ENCODE measurements at places on chromosomes 4 and X. TPM values are rescaled to one million over a fixed set of nuclear protein-coding genes. Genes with fewer than 3 reads are reported as not detected.
A peak's percentile ranks its signal among the peaks of the same experiment; 100 is the strongest.

- peak; percentile 20 for DNase-seq
These were observed 2.4 kb upstream of the RAB40AL start for GRCh38 chrX:102934624-102935023.

GRCh38 chr4:56880572-56880971, 27.1 kb upstream of the REST start:
- no peak for DNase-seq

POU3F4 gene
- not detected for total RNA-seq

TBC1D8B gene
- 0.43 TPM for total RNA-seq

- peak; percentile 50 for DNase-seq
These were observed 644.1 kb downstream of the MID1IP1 start for GRCh38 chrX:39445336-39445735.

DNA sequence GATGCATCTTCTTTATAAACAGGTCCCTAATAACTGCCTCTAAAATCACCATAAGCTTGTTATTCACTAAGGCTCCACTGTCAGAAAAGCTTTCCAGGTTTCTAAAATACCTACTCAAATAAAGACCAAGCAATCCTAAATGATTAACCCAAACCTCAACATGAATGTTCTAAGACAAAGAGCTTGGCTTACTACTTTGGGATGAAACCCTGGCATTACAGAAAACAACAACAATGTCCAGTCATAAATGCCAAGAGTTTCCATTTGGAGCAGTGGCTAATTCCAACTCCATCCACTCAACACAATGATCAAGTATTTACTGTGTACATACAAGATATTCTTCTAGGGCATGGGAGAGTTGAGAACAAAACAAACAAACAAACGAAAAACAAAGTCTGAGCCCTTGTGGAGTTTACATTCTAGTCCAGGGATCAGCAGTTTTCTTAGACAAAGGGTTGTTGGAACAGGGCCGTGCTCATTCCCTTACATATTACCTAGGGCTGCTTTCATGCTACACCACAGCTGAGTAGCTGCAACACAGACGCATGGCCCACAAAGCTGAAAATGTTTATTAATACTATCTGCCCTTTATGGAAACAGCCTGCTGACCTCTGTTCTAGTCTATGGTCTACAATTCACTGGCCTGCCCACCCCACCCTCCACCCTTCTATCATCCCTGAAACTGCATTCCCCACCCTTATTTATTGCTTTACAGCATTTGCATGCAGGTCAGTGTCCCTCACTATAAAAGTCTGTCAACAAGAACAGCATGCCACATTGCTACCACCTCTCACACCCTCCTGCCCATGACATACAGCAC, 23.7 kb downstream of the ABCG2 start:
- DNase-seq, result no peak

DNA sequence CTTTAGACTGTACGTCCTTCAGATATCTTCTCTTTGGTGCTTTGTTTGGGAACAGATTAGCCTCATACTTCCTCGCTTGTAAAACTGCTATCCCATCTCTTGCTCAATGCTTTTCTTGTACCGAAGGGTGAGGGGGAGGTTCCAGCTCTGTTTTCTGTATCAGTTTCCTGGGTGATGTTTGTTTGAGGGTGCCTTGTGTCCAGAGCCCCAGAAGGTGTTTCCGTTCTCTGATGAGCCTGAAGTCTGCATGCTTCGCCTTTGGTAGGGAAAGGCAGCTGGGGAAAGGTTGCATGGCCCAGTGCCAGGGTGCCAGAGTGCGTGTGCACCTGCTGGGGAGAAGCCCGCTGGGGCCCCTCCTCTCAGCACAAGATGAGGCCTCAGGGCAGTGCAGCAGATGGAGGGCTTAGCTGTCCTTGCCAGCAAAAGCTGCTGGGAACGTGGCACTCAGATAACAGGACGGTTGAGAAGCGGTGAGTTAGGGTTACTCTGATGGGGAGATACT, 73.7 kb downstream of the TBL1X start:
- no peak for DNase-seq

PDCL2 gene
- not detected for total RNA-seq

- no peak for DNase-seq
These were observed 108.3 kb upstream of the SCML1 start for GRCh38 chrX:17628976-17629375.

DNA sequence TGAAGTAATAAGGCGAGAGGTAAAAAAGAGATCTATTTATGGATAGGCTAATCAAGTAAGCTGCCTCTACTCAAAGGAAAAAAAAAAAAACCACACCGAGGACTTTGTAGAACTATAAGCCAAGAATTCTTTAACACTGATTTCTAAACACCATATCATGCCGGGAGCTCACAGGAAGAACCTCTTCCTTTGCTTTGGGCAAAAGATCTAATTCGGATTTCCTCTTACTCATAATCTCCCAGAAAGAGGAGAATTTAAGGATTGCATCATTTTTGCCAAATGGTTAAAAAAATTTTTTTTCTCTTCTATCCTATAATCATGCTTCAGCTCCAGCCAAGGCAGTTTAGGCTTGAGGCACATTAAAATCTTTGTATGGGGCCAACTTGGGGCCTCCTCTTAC, 95.5 kb downstream of the ZNF827 start:
- no peak for DNase-seq

DNA sequence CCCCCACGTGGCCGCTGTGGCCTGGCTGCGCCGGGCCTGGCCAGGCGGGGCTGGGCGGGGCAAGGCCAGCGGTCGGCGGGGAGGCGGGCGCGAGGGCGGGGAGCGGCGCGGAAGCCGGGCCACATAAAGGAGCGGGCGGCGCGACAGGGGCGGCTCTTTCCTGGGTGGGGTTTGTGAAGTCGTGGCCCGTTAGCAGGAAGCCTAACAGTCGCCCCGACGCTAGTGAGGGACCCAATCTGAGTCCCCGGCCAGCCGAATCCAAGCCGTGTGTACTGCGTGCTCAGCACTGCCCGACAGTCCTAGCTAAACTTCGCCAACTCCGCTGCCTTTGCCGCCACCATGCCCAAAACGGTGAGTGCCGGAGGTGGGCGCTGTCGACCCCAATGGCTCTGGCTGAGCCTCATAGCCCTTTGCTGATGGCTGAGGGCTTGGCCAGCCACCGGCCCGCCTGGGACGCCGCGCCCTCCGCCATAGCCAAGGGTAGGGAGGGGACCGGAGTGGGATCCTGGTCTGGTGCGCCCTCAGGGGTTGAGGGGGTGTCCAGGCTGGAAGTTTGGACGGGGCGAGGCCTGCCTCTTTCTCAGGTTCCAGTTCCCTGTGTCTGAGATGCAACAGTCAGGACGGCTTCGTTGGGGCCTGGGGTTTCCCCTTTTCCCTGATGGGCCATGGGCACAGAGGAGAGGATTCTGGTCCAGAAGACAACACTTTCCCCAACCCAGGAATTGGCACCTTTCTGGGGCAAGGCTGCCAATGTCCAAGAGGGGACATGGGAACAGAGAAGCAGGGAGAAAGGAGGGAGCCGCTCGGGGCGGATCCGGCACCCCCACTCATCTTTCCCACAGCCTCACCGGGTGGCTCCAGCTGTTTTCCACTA, at the start of gene MSN:
MSN (plus strand) TSS at position 152 of the 874 bp plus-strand sequence; CDS start at position 340, 188 bp downstream.
- DNase-seq, result peak; percentile 71

GRCh38 chr4:95524184-95524583, 24.6 kb downstream of the UNC5C start:
- DNase-seq, result no peak
